ENCODE measurements at places on chromosomes 13 and 19.

DNA sequence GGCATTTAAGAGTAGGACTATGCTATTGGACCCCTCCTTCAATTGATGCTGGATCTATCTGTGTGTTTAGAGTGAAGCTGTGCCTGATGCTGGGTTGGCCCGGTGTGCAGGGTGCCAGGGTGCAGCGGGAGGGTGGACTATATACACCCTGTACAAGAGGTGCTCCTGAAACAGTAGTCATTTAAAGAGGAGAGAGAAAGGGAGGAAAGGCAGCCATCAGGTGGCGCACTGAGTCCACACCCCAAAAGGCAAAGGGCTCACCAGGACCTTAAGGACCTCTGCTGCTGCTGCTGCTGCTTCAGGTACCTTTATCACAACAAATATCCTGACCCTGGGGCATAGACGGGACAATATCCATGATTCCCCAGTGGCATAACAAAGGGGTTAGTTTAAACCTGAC, 39.4 kb downstream of the ZNF136 start:
- peak; percentile 12 for DNase-seq

GRCh38 chr19:57434386-57435061, 601 bp upstream of the ZNF749 start:
- peak; percentile 47 for DNase-seq

- DNase-seq: peak; percentile 99
Observed at GRCh38 chr19:14117668-14118164, at the start of gene PRKACA. TSS of gene PRKACA (minus strand) at chr19:14117762. CDS start at chr19:14117547, 215 bp downstream.

- no peak for DNase-seq
Observed at GRCh38 chr13:30736461-30737320, 1.3 kb downstream of the ALOX5AP start.

GRCh38 chr19:10184636-10185035, 10.1 kb downstream of the DNMT1 start:
- DNase-seq: no peak

DNA sequence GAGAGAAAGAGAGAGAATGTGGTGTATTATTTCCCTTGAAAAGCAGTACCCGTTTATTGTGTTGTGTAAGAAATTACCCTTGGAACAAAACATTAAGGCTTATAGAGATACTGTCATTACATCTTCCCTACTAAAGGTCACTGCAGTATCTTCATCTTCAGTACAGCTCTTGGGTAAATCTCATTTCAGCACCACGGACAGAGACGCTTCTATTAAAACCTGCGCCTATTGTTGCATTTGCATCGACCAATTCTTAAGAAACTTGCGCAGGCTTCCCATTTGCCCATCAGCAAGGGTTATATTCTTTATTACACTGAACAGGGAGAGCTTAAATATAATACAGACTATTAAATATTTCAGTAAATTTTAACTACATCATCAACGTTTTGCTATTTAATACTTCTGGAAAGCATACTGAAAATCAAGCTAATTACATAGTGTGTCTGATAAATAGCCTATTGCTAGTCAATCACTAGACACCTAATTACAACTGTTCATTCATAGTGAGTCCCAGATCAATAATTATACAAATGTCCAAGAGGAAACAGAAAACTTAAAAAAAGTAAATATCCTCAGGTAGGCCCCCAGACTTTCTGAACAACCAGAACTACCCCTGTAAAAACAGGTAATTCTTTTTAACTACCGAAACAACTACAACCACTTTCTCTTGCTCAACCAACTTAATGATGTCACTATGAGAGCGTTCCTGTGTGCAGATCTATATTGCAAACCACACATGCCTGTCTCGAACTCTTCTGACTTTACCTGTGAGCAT, 350.6 kb downstream of the LIG4 start:
- DNase-seq: peak; percentile 44

DNA sequence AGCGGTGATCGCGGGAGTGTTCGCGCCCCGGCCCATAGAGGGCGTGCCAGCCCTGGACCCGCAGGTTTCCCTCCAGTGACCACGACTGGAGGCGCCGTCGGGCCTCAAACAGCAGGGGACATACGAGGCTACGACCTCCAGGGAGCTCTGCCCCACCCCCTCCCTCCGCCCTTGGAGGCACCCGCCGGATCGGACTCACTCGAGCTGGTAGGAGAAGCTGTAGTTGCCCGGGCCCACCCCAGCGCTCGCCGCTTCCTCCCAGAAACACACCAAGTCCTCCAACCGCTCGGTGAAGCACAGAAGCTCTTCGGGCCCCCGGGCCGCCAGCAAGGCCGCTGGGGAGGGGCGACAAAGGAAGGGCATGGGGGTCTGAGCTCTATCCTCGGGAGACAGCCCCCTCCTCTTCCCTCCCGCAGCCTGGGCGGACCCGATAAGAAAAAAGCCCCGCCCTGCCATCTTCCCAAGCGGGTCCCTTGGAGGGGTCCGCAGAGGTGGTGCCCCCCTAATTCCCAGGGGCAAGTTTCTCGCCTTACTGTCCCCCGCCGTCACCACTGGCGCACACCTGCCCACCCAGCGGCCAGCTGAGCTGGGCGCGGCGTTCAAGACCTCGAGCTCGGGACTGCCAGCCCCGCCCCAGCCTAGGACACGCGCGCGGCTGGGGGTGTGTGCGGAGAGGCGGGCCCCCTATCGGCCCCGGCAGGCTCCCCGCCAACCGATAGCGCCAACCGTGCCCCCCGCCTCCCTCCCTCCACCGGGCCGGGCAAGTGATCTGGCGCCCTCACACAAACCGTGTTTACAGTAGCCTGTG, 1.0 kb downstream of the EPOR start:
- peak; percentile 45 for DNase-seq

- no peak for DNase-seq
Observed at GRCh38 chr19:4062419-4063368, 4.0 kb downstream of the ZBTB7A start.

- DNase-seq: no peak
Observed at GRCh38 chr19:54461210-54461609, 2.4 kb downstream of the LENG9 start.

DNA sequence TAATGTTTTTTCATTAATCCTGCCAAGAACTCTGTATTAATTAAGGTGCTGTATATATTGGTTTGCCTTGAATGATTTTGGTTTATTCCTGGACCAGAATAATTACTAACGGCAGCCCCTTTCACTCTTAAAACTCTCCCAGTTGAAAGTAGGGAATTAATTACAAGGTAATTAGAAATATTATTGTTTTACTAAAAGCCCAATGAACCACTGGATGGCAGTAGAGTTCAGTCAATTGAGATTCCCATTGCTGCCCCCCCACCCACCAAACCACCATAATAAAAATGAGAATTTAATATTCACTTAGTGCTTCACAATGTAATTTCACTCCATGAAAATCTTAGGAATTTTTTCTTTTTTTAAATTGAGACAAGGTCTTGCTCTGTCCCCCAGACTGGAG, 13.7 kb downstream of the WBP4 start:
- peak; percentile 67 for DNase-seq

GRCh38 chr13:87554045-87554444, 117.1 kb upstream of the SLITRK5 start:
- DNase-seq: no peak

DNA sequence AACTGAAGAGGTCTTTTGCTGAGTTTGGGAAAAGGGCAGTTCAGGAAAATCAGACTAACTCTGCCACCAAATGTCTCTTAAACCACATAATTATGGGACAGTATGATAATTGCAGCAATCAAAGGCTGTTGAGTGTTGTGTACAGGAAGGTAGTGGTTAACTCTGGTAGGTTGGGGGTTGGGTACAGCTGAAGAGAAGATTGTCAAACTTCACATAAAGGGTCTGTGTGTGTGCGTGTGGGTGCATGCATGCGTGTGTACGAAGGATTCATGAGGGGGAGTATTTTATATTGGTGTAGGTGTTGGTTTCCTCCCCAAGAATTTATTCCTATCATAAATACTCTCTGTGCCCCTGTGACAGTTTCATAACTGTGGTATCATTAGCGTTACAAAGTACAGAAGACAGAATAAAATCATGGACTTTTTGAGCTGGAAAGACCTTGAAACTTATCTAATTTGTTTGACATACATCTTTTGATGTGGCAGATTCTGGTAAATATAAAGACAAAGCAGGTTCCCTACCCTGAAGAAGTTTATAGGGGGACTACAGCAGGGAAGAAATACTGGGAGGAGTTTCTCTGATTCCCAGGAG, 94.1 kb downstream of the PCCA start:
- DNase-seq: no peak

DNA sequence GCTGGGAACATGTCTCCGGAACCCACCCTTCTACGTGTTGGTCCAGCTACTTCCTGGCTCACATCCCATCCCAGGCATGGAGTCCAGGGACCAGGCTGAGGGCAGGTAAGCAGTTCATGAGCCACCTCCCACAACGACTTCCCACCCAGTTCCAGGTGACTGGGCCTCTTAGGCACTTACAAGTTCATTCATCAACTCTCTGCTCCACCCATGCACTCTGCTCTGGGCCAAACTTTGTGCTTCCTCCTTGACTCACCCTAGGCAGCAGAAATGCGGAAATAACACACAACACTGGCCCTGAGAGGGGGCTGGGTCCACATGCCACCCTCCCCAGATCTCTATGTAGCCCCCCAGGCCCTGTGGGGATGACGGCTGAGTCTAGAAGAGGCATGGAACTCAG, 20.5 kb downstream of the IQCN start:
- peak; percentile 24 for DNase-seq

- no peak for DNase-seq
Observed at GRCh38 chr13:99132295-99132835, 68.3 kb upstream of the UBAC2 start.

DNA sequence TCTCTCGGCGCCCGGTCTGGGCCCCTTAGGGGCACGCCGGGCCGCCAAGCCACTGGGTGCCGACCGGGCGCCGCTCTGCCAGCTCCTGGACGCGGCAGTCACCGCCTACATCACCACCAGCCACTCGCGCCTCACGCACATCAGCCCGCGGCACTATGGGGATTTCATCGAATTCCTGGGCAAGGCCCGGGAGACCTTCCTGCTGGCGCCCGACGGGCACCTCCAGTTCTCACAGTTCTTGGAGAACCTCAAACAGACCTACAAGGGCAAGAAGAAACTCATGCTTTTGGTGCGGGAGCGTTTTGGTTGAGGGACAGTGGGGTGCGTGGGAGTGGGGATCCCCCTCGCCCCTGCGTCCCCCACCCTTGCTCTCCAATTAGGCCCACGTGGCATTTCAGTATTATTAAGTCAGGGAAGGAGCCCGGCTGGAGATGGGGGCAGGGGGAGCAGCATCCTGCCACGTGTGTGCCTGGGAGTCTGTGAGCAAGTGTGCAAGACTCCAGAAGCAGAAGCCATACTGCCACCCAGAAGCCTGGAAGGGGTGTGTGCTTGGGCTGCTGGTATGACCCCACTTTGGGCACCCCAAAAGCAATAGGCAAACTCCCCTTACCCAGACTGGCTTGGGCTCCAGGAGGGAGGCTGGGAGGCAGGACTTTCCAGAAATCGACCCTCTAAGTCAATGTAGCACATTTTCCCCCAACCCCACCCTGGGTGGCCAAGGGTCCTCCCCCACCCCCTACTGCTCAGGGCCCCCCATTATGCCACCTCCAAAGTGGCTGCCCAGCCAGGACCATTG, 35.7 kb downstream of the ZSWIM4 start:
- no peak for DNase-seq

DNA sequence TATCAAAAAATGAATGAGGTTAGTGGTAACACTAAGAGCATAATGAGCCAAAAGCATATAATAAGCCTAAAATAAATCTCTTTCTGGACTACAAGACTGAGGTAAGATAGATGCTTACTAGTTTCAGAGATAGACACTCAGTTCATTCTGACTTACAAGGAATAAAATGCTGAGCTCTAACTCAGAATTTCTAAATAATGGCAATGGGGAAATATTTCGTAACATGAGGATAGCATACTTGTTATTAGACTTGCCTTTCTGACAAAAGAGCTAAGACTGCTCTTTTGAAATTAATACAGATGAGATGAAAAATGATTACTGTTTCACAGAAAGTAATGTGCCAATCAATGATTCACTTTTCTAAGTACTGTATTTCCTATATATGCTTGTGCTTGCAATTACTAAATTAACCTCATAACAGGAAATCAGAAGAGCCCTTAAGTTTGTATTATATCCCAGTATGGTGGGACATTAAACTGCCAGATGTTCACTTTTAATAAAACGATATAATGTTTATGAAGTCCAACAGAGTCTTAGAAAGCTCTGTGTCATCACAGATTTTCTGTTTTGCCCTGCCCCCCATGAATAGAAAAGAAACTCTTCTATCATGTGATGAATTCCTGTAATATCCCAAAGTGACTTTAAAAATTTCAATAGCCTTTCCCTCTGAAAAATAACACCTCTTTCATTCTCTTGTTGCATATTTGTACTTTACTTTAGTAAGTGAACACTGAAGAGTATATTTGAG, 2771.0 kb upstream of the PCDH20 start:
- no peak for DNase-seq

GRCh38 chr19:50178320-50178719, 15.2 kb upstream of the IZUMO2 start:
- DNase-seq: no peak

DNA sequence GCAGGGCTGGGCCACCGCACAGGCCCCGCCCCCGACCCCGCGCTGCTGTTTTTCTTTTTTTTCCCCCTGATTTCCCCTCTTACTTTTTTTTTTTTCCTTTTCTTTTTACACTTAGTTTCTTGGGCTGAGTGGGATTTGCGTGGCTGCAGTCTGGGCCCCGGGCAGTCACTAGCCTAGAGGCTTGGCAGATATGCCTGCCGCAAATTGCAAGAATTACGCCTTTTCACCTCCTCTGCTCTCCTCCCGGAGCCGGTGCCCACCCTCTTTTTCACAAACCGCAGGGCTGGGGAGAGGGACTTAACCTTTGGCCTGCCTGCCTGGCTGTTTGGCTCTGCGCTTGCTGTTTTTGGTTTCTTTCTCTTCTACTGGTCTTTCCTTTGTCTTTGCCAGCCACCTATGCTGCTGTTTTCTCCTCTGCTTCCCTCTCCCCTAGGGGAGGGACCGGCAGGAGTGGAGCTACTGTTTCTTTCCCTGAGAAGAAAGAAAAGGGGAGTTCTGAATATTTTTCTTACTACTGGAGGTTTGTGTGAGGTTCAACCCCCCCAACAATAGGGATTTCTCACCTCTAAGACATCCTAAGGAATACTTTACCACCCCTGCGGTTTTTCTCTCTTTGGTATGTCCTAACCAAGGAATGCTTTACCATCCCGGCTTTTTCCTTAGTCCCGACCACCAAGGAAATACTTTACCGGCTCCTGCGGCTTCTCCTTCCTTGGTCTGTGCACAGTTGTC, 11.0 kb downstream of the ZNF552 start:
- peak; percentile 93 for DNase-seq

- peak; percentile 70 for DNase-seq
Observed at GRCh38 chr19:44608391-44608821, 5.0 kb upstream of the IGSF23 start.

GRCh38 chr13:61797397-61797796, 381.7 kb upstream of the PCDH20 start:
- DNase-seq: no peak

Data from ELR (cell line).